ENCODE measurements at places on chromosomes 4 and X.

- no peak for DNase-seq
These were observed 361.1 kb downstream of the MID1IP1 start for GRCh38 chrX:39162322-39162735.

GRCh38 chrX:101803451-101803850, 128.4 kb downstream of the ZMAT1 start:
- peak; percentile 26 for DNase-seq

GRCh38 chr4:139753686-139754085, 88.1 kb downstream of the MGST2 start:
- DNase-seq, result no peak

DNA sequence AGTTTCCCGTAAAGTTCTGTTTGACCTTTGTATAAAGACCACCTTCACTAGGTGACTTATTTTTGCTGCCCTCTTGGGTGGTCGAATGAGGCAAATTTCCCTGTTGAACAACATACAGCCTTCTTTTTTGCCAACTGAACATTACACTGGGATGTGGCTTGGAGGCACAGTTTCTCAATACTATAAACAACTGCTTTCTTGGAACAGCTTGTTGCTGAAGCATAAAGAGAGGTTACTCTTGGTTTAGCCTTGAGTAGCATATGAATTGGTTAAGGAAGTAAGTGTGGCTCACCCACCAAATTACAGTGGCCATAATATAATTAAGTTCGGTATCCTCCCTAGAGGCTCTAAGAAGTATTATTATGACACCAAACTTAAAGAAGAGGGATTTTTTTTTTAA, 40.0 kb downstream of the HHIP start:
- no peak for DNase-seq

- DNase-seq, result no peak
These were observed 51.7 kb downstream of the SCD5 start for GRCh38 chr4:82746705-82747574.

- DNase-seq, result no peak
These were observed 66.3 kb downstream of the SRPX start for GRCh38 chrX:38154340-38154739.

- peak; percentile 29 for DNase-seq
These were observed 5.5 kb downstream of the GSTCD start for GRCh38 chr4:105714071-105714521.

- no peak for DNase-seq
These were observed 27.5 kb downstream of the POU3F4 start for GRCh38 chrX:83535417-83536196.

DNA sequence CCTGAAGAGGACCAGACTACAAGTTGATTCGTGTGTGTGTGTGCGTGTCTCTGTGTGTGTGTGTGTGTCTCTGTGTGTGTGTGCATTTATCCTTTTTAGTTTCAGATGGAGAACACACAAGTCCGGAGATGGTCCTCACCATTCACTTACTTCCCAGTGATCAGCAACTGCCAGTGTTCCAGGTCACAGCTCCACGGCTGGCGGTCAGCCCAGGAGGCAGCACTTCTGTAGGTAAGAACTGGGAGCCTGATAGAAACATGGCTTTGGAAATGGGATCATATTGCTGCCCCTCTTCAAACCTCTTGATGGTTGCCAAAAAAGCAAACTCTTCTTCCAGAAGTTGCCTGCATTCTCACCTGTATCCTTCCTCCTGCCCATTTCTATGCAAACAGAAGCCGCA, 122.6 kb upstream of the ANXA3 start:
- DNase-seq, result no peak

GRCh38 chr4:54550395-54551171, 107.2 kb upstream of the KIT start:
- peak; percentile 53 for DNase-seq

DNA sequence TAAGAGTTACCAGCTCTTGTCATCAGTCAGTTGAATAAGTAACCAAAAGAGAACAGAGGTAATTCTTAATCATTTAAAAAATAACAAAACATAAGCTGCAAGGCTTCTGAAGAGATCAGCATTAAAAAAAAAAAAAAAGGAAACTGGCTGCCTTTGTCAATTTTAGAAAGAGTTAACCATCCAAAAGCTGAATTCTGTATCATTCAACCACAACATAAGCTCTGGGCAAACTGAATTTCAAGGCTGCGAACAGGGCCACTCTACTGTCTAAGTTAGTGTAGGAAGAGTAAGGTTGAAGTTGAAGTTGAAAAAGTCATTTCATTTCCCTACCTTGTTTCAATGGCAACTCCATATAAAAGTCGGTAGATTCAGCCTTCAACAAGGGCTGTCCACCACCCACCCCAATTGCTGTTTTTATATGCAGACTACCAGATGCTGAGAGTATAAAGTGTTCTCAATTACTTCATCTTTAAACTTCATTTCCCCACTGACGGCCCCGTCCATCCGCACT, 1.1 kb upstream of the LIN54 start:
- peak; percentile 28 for DNase-seq

- DNase-seq, result no peak
These were observed 48.9 kb upstream of the SPP1 start for GRCh38 chr4:87926554-87927098.

- DNase-seq, result no peak
These were observed 83.6 kb downstream of the NCAPG start for GRCh38 chr4:17894421-17894820.

GRCh38 chr4:27318740-27319139, 458.1 kb downstream of the STIM2 start:
- peak; percentile 10 for DNase-seq

GRCh38 chr4:89114100-89114499, 2.8 kb downstream of the TIGD2 start:
- no peak for DNase-seq

- no peak for DNase-seq
These were observed 21.7 kb downstream of the HTT start for GRCh38 chr4:3096202-3096601.

DNA sequence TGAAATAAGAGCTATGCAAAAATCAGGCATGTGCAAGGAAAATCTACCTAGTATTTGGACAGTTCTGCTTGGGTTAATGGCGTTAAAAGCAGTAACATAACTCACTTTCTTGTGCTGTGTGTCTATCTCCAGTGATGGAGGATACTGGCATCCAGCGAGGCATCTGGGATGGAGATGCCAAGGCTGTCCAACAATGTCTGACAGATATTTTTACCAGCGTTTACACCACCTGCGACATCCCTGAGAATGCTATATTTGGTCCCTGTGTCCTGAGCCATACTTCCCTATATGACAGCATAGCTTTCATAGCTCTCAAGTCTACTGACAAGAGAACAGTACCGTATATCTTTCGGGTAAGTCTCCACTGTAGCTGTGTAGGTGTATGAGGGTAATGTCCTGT, 2.6 kb downstream of the PRDM8 start:
- no peak for DNase-seq

- peak; percentile 43 for DNase-seq
These were observed 689 bp downstream of the METAP1 start for GRCh38 chr4:98996056-98996764.

GRCh38 chr4:1559896-1560650, 124.0 kb downstream of the FAM53A start:
- no peak for DNase-seq

- DNase-seq, result no peak
These were observed 77.3 kb upstream of the IL2 start for GRCh38 chr4:122533841-122534240.

GRCh38 chr4:142781114-142781513, 65.0 kb downstream of the INPP4B start:
- no peak for DNase-seq

DNA sequence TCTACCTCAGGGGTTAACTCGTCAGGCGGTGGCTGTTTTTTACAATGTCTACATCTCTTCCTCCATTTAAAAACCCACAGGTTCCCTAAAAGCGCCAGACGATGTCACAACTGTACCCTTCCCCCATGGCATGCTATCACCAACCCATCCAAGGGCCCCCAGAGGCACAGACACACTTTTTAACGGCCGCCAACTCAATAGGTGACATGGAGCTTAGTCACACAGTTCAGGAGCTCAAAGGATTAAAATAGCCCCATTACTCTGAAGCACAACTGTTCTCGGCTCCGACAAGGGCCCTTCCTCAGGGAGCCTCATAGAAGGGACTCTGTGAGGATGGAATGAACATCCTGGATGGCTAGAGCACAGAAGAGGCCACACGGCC, 12.4 kb downstream of the SH3KBP1 start:
- no peak for DNase-seq

DNA sequence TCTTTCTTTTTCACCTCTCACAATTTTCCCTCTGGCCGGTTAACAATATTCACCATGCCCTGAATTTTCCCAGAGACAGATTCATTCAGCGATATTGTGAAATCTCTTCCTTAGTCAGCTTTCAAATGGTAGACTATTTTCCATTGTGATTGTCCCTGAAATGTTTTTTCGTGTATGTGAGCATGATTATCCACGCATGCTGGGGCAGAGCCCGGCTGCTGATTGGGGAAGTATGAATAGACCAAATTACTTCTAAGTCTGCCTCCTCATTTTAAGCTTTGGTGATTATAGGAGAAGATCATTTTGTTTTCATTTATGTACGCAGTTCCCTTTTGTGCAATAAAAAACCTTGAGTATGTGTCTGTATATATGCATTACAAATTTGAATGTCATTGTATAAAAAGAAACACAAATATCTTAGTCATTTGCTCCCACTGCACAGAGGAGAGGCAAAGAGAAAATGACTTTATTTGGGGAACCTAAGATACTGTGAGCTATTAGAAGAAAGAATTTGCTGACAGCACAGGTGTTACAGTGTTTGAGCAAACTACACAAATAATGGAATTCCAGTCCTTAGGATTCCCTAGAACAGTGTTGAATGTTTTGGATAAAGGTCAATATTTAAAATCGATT, 11.3 kb downstream of the DTHD1 start:
- peak; percentile 42 for DNase-seq

- peak; percentile 56 for DNase-seq
These were observed 143.9 kb downstream of the BCOR start for GRCh38 chrX:39953879-39954278.

GRCh38 chr4:111678479-111678878, 466.8 kb upstream of the FAM241A start:
- peak; percentile 75 for DNase-seq

DNA sequence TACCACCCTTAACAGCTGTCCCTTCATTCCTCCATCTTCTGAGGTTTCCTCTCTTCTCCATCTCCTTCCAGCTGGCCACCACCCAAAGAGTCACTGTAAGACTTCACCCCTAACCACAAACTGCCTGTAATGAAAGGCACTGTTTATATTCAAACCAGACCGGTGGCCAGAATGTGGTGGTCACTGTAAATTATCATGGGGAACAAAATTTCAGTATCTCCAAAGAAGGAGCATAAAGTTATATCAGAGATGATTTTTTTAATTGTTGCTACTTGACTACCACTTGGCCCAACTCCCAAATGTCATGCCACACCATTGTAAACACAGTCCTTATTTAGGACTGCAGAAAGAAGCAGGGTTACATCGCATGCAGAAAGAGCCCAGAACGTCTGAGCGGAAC, 44.8 kb downstream of the SMARCA1 start:
- peak; percentile 16 for DNase-seq

DNA sequence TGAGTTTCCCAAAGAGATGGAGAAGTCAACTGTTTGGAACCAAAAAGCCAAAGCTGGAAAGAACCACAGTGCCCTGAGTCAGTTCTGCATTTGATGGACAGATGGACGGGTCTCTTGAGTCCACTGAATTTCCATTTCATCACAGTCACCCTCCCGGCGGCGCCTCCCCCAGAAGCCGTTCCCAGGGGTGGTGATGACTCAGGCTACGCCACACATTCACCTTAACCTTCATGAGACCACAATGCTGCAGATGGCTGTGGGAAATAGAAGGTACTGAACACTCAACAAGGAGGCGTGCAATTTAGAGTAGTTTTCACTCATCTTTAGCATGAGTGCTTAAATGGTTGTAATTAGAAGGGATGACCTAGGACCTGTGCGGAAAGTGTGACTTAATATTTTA, 61.3 kb downstream of the STOX2 start:
- no peak for DNase-seq

DNA sequence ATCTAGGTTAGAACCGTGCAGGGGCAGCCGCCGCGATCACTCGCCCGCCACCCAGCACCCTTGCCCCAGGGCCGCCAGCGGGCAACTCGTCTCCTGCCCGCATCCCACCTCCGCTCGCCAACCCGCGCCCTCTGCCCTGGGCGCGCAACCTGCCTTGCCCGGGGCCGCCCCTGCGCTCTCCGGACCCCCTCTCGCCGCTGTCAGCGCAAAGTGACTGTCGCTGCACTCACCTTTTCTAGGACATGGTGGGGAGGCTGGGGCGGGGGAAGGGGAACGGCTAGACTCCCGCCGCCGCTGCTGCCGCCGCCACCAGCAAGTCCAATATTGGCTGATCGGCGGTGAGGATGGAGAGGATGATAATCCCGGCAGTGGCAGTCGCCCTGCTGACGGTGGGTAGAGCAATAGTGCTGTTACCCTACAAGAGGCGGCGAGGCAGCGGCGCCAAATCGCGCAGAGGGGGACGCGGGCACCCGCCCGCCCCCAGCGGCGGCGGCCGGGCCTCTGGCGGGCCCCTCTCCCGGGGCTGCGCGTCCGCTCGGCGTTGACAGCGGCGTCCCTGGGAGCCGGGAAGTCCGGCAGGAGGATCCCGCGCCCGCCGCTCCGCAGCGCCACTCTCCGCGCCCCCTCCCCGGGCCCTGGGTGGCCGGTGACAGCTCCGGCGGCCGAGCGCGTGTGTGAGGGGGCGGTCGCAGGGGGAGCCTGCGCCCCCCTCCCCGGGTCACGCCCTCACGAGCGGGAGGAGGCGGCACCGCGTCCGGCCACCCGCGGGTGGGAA, 2.3 kb upstream of the NR3C2 start:
- DNase-seq, result no peak

DNA sequence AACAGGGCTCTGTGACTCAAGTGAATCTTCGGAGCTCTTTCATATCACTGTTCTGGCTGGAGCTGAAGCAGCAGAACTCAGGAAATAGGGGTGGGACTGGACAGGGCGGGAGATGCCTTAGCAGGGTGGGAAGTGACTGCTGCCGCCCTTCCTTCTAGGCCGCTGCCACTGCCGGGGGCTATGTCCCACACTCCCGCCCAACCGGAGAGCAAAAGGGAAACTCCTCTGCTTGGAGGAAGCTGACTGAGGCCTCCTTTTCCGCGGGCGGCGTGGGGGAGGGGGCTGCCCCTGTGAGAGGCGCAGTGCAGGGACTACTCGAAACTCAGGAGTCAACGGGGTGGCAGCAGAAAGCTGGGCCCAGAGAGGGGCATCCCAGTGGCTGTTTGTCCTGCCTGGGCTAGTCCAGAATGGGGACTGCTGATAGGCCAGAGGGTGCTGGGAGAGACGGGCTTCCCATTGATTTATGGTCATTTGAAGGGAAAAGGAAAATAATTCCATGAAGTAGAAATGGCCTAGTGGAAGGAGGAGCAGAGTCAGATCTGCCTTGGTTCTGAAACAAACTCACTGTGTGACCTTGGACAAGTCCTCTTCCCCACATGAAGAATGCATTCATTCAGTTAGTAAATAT, 36.9 kb downstream of the STARD8 start:
- peak; percentile 41 for DNase-seq
